ENCODE measurements at places on chromosomes 1 and 21.

GRCh38 chr21:37866027-37866426 is 50.2 kb downstream of the KCNJ6 start:
- DNase-seq: no peak

DNA sequence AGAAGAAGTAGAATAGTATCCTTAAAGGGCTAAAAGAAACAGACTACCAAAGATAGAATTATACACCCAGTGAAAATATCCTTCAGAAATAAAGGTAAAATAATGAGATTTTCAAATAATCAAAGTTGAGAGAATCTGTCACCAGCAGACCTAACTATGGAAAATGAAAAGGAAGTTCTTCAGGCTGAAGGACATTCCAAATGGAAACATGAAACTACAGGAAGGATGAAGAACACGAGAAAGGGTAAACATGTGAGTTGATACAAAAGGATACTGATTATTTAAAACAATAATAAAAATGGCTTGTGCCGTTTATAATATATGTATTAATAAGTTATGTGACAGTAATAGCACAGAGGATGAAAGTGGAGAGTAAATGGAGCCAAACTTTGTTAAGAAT is 57.1 kb upstream of the SLFNL1 start:
- DNase-seq: no peak

GRCh38 chr21:38527737-38528136 is 29.5 kb upstream of the ERG start:
- no peak for DNase-seq

DNA sequence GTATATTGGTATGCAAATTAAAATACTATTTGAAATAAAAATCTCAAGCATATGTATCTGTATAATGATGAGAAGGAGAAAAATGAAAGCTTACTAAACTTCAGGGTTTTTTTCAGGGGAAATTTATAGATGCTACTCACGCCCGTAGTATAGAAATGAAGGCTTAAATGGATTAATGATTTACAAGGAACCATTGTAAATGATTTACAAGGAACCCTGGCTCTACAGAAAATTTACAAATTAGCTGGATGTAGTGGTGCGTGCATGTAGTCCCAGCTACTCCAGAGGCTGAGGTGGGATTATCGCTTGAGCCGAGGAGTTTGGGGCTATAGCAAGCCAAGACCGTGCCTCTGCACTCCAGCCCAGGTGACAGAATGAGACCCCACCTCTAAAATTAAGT is 150.5 kb downstream of the PCBP3 start:
- DNase-seq: no peak

GRCh38 chr1:1081311-1082238 is 7.5 kb upstream of the RNF223 start:
- no peak for DNase-seq

- no peak for DNase-seq
These were observed 46.4 kb upstream of the CR2 start for GRCh38 chr1:207407655-207408260.

DNA sequence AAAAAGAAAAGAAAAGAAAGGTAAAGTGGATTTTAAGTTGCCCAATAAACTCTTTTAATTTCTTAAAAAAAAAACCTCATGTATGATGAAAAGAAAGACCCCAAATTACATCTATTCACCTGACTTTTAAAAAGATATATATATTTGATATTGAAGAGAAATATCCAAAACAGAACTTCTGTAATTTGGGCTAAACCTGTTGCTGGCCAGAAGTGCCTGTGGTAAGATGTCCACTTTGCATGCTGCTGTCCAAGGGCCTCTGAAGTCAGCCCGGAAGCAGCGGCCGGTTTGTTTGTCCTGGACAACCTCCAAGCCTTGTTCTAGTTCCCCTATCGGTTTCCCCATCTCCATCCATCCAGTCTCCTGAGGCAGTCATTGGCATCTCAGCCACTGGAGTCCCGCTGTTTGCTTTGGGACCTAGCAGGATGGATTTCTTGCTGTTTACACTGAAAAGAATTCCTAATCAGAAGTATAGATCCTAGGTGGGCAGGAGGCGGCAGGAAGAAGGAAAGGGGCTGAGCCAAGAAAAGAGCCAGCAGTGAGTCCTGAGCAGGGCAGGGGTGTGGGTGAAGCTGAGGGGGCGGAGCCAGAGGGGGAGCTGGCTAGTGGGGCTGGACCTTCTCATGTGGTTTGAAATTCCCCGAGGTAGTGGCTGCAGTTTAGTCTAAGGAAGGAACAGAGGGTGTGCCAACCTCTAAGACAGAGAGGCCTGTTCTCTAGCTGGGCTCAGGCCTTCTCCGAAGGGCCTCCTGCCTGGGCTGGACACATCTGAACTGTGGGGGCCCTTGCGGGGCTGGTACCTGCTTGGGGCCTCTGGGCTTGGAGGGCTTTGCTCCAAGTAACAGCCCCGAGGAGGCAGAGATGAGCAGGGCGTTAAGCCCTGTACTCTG is 3.3 kb downstream of the NCMAP start:
- DNase-seq: no peak

GRCh38 chr1:8011016-8011415 is 15.1 kb downstream of the ERRFI1 start:
- no peak for DNase-seq

GRCh38 chr1:243507001-243507671 is 251.3 kb downstream of the SDCCAG8 start:
- DNase-seq: no peak

DNA sequence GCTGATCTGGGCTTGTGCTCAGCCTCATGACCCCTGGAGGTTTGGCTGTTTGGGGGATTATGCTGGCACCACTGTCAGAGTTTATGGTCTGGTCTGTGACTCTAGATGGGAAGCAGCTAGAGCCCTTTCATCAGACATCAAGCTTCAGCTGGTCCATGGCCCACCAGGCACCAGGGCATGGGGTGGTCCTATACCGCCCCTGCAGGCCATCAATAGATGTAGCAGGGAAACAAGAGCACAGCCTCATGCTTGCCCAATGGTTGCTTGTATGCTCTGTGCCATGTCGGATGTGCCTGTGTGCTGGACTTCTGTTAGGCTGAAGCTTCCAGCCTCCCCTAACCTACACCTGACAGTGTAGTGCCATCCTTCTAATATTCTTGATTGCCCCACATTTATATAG is 71.1 kb upstream of the CD34 start:
- DNase-seq: no peak

GRCh38 chr1:182662121-182662890 is 22.1 kb downstream of the RGS8 start:
- DNase-seq: no peak

GRCh38 chr1:188499690-188500089 is 1670.9 kb downstream of the PLA2G4A start:
- DNase-seq: no peak

GRCh38 chr1:211640301-211640630 is 35.2 kb downstream of the NEK2 start:
- DNase-seq: no peak

DNA sequence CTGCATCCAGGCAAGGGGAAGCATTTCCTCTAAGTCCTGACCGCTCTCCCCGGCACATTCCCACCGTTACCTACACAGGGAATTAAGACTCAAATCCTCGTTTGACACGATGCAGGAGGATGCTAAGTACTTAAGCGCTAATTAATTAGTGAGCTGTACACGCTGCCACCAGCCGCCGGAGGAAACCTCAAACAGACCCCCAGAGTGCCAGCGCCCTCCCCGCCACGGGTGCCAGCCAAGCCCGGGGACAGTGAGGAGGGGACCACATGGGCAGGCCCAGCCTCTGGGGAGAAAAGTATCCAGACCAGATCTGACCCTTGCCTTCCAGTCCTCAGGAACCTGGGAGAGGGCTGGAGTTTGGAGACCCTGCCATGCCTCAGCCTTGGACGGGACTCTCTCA is 17.4 kb upstream of the CASZ1 start:
- no peak for DNase-seq

DNA sequence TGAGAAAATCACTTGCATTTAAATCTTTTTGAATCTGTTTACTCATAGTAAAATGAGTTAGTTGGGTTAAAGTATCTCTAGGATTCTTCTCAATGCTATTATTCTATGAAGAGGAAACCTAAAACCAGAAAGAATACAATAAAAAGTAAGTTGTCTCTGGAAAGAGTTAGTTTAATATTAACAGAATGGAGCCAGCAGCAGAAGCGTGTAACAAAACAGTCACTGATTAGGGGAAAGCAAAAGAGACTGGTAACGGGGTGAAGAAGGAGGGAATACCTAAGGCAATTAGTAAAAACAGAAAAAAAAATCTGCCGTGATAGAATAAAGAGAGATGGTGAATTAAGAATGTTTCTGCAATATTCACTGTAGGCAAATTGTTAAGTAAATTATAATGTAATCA is 60.0 kb downstream of the NRDC start:
- DNase-seq: no peak

GRCh38 chr1:23667411-23667810 is 24.2 kb upstream of the RPL11 start:
- DNase-seq: no peak

GRCh38 chr1:233982827-233983518 is 78.5 kb downstream of the SLC35F3 start:
- no peak for DNase-seq

DNA sequence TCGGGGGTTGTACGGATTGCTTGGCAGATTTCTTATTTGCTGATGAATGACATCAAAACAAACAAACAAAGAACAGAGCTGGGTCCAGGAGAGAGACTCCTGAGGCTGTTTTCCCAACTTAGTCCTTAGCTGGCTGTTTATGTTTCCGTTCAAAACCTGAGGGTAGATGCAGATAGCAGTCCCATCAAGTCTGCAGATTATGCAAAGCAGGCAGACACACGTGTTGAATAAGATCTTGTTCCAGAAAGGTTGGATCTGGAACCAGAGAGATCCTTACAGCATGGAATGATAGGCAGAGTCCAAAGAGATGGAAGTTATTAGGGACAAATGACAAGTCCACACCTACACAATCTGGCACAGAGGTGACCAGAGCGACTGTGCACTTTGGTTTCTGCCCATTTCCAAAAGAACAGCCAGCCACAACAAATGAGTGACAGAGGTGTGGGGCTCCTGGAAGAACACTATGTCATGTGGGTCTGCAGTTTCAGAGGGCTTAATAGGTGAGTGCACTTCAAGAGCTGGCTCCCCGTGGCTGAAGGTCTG is 65.5 kb downstream of the MAN1C1 start:
- no peak for DNase-seq

- no peak for DNase-seq
These were observed 84.4 kb downstream of the ADARB1 start for GRCh38 chr21:45158491-45159423.

- DNase-seq: no peak
These were observed 498.2 kb upstream of the C1orf87 start for GRCh38 chr1:60571811-60572210.

DNA sequence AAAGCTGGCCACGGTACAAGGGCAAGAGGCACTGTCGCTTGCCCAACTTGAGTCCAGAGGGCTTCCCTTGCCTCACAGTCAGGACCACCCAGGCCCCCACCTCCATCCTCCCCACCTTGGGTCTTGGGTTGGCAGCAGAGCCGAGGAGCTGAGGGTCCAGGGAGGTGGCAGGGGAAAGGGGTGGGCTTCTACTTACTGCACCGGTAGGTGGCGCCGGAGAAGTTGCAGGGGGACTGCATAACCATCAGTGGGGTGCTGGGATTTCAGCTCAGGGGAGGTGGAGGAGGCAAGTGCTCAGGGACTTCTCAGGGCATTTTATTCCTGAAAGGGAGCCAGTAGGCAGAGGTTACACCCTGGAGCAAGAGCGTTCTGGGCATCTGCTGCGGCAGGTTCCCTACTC is 44.0 kb downstream of the TRIM62 start:
- no peak for DNase-seq

- no peak for DNase-seq
These were observed 148.1 kb upstream of the CTTNBP2NL start for GRCh38 chr1:112247961-112248360.

- DNase-seq: no peak
These were observed 618 bp downstream of the CLCC1 start for GRCh38 chr1:108962681-108963051.

GRCh38 chr21:31875496-31876015 is 2.7 kb downstream of the HUNK start:
- no peak for DNase-seq

GRCh38 chr21:39384674-39385298 is 35.9 kb upstream of the HMGN1 start:
- DNase-seq: no peak

- no peak for DNase-seq
These were observed 17.6 kb downstream of the PCNX2 start for GRCh38 chr1:233277637-233278606.

GRCh38 chr1:28601696-28602095 is 9.6 kb downstream of the RAB42 start:
- no peak for DNase-seq

DNA sequence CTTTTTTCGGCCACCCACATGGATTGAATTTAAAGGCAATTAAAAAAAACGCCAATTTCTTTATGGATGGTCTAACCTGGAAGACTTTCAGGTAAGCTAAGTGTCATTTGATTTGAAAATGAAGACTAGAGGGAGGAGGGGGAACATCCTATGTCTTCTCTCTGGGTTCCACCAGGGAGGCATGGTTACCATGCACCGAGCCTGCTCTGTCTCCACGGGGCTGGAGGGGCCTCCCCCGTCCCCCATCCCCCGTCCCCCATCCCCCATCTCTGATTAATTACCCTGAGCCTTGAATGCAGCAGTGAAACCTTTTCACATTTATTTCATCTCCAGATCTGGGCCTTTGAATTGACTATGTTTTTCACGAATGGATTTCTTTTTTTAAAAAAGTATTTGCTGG is 135.1 kb downstream of the TLR5 start:
- DNase-seq: no peak

- DNase-seq: no peak
These were observed 247.6 kb upstream of the PBX1 start for GRCh38 chr1:164311377-164311776.

GRCh38 chr1:15323351-15323988 is 76.4 kb downstream of the FHAD1 start:
- DNase-seq: peak; percentile 66
